ENCODE measurements at places on chromosomes 1 and 21.
A peak's percentile ranks its signal among the peaks of the same experiment; 100 is the strongest.

DNA sequence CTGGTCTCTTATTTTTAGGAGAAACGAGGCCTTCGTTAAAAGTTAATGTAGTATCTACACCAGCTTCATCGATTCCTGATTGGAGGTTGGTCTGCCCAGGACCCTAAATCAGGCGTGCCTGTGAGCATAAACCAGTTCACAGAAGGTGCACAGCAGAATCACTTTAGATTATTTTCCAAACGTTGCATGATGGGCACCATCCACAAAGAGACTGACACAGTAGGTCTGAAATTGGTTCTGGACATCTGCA lies 256 bp upstream of the TARBP1 start:
- no peak for DNase-seq

- no peak for DNase-seq
Observed at GRCh38 chr1:46686255-46686654, 14.6 kb downstream of the TEX38 start.

DNA sequence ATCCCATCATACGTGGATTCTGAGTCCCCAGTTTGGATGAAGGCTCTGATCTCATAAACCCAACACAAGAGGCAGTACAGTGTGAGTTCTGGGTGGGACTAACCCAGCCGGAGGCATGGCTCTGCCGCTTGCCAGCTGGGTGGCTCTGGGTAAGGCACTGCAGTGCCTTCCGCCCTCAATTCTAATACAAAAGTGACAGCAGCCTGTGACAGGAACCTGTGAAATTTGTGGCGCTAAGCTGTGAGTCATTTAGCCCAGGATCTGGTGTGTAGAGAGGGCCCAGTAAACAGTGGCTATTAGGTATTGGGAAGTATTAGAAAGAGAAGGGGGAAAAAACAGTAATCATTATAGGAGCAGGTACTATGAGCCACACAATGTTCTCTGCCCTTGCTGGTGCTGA lies 23.3 kb downstream of the HSPG2 start:
- no peak for DNase-seq

- DNase-seq, result peak; percentile 55
Observed at GRCh38 chr1:17661546-17662157, 93.5 kb upstream of the ACTL8 start.

DNA sequence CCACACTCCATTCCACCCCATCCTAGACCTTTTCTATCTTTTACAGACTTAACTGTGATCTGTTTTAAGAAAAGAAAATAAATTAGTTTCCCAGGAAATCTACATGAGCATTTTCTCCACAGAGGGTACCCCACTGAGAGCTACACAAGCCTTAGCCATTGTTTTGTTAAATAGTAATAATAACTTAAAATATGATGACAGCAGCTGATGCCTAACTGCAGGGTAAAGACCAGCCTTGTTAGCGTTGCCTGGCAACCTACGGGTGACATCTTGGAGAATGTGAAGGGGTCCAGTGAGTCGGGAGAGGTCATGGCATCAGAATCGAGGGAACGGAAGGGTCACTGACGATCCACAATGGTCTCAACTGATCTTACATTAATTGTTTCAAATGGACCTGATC lies 233.2 kb upstream of the PBX1 start:
- DNase-seq, result no peak

DNA sequence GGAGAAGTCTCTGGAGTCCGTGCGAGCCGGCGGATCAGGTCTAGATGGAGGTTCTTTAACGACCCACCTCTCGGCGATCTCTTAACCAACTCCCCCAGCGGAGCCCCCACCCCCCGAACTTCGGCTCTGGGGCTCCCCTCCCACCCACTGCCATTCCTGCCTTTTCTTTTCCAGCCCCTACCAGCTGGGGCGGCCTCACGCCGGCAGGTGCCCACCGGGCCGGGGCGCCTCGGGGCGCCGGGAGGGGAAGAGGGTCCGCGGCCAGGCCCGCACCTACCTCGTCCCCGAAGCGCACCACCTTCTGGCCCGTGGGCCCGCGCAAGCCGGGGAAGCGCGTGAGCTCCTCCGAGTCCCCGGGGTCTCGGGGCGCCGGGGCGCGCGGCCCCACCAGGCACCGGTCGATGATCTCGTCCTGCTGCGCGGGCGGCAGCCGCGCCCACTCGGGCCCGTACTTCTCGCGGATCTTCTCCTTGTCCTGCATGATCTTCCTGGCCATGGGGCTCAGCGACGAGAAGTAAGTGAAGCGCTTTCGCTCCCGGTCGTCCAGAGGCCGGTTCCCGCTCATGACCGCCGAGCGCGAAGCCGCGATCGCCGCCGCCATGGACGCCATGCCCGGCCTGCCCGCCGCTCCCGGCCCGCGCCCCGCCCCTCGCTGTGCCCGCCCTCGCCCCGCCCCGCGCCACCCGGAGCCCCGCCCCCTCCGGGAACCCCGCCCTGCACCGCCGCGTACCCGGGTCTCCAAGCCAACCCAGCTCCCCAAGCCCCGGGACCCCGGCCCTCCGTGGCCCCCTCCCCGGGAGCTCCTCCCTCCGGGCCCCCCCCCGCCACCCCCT lies at the start of gene C1orf198:
TSS of gene C1orf198 (minus strand) at position 619 of the 833 bp plus-strand sequence. CDS start at position 610, 9 bp downstream.
- DNase-seq, result peak; percentile 62

- no peak for DNase-seq
Observed at GRCh38 chr1:65911679-65912078, 119.0 kb downstream of the PDE4B start.

DNA sequence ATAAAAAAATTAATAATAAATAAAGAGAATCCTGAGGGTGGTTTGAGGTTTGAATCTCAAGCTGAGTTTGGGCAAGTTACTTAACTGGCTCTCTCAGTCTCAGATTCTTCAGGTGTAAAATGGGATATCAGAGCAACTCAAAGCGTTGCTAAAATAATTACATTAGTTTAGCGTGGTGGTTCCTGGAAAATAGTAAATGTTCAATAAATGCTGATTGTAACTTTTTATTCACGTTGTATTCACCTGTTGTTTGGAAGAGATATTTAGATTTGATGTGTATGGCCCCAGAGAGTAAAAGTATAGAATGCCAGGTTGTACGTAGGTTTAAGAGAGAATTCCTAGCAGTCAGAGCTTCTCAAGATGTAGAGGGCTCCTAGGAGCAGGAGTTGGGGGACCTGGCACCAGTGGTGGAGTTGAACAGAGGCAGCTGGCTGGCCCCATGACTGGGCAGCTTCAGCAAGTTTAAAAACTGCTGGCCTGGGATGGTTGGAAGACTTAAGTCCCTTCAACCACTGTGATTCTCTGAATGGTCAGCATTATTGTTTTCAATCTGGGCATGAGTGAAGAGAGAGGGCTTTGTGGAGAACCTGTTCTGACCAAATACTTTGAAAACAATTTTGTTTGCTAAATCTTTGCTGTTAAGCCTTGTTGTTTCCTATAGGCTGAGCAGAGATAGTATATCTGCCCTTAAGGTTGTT lies 22.4 kb downstream of the PRCC start:
- no peak for DNase-seq

- no peak for DNase-seq
Observed at GRCh38 chr1:175195798-175196197, 3.2 kb upstream of the KIAA0040 start.

DNA sequence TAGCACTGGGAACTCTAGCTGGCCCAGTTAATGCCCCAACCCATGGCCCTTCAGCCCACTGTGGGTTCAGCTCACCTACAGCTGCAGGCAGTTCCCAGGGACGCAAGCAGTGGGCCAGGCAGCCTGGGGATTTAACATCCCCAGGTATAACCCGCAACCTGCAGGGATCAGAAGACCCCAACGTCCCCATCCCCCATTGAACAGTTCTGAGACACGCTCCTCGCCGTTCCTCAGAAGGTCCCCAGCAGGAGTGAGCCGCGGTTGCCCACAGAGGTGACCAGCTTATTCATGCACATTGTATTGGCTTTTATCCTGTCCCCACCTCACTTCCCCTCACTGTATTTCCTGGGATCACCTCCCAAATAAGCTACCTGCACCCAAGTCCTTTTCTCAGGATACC lies 5.0 kb upstream of the MATN1 start:
- no peak for DNase-seq

GRCh38 chr1:26317612-26318337 lies at the start of gene CD52:
CD52 (plus strand) TSS chr1:26317958; CDS start chr1:26318018, 60 bp downstream.
- no peak for DNase-seq

- DNase-seq, result peak; percentile 86
Observed at GRCh38 chr1:44621841-44622286, 52.4 kb downstream of the TMEM53 start.

DNA sequence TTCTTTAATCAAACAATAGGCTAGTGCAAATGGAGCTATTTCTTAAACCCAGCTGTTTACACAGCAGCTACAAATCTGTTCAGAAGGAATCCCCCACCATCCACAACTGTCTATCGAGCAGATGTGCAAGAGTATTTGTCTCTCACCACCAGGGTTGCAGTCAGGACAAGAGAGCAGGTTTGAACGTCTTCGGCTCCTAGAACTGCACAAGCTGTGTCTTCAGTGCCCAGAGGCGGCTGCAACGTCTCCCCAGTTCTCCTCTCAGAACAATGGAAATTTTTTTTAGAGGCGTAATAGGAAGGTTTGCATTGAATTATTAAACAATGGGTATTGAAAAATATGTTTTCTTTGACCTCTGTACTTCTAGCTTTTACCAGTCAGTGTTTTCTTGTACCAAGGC lies 7.3 kb downstream of the OVAAL start:
- DNase-seq, result no peak

GRCh38 chr1:188240772-188241406 lies 1412.1 kb downstream of the PLA2G4A start:
- no peak for DNase-seq

GRCh38 chr1:179976970-179977651 lies 22.5 kb downstream of the CEP350 start:
- DNase-seq, result no peak
